ENCODE measurements at places on chromosomes 11 and 22.

DNA sequence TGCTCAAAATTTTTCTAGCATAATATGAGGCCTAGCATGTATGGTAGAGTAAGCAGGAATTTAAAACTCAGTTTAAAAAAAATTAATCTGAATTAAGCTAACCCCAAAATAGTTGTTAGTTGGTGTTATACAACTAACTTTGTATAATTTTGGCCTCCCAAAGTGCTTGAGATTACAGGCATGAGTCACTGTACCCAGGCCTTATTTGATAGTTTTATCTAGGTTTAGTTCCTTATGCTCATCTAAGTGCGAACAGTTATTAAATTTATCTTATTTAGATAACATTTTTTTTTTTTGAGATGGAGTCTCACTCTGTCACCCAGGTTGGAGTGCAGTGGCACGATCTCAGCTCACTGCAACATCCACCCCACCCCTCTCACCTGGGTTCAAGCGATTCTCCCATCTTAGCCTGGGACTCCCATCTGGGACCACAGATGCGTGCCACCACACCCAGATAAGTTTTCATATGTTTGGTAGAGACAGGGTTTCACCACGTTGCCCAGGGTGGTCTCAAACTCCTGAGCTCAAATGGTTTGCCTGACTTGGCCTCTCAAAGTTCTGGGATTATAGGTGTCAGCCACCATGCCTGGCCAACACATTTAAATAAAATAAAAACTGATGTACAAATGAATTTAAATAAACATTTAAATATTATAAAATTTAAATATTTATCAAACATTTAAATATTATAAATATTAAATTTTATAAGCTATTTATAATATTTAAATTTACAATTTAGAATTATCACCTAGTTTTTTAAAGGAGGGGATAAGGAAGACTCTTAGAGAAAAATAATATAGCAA is 7.5 kb downstream of the IL18 start:
- DNase-seq = no peak

GRCh38 chr11:96424693-96425092 is 34.9 kb downstream of the JRKL start:
- no peak for DNase-seq

DNA sequence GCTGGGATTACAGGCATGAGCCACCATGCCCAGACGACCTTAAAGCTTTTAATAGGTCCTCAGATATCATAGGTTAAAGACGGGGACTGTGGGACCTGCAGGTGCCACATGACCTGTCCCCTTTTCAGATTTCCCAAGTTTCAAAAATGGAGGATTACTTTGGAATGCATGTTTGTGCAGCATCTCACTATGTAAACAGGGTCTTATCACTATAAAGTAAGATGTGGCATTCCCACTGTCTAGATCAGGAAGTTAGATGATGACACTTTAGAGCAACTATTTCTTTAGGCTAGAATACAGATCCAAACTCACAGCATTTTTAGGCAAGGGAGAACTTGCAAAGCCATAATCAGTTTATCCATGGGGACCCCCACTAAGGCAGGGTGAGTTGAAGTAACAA is 92.8 kb downstream of the USP35 start:
- DNase-seq = no peak

- DNase-seq = no peak
Observed at GRCh38 chr22:18029686-18030267, 5.4 kb upstream of the MICAL3 start.

GRCh38 chr11:96551136-96551535 is 161.3 kb downstream of the JRKL start:
- DNase-seq = no peak

DNA sequence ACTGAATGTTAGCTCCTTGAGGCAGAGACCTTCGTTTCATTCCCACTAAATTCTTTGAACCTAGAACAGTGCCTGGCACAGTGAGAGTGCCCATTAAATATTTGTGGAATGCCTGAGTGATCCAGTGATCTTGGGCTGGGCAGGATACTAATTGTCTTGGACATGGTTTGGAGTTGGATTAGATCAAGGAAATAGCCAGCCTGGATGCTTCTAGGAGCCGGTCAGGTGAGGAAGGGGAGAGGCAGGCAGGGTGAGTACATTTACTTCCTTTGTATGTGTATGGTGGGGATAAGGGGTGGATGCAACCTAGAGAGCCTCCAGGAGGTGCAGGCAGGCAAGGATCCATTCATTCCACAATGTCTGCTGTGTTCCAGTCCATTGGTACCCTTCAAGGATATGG is 3.6 kb downstream of the SREBF2 start:
- no peak for DNase-seq

DNA sequence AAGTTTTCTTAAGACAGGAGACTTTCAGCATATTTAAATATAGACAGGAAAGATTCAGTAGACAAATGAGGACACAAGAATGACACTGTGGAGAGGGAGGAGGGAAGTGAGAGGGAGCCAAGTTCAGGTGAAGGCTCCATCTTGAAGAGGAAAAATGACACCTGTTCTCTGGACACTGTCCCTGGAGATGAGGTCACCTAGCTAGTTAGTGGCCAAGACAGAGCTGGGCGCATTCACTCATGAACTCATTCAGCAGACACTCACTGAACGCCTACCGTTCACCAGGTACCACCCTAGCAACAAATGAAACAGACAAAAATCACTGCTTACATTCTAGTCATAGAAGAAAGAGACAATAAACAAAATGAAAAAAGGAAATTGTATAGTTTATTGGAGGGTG is 103.3 kb upstream of the PARVA start:
- DNase-seq = no peak

GRCh38 chr11:41398175-41398574 is 61.3 kb downstream of the LRRC4C start:
- no peak for DNase-seq

DNA sequence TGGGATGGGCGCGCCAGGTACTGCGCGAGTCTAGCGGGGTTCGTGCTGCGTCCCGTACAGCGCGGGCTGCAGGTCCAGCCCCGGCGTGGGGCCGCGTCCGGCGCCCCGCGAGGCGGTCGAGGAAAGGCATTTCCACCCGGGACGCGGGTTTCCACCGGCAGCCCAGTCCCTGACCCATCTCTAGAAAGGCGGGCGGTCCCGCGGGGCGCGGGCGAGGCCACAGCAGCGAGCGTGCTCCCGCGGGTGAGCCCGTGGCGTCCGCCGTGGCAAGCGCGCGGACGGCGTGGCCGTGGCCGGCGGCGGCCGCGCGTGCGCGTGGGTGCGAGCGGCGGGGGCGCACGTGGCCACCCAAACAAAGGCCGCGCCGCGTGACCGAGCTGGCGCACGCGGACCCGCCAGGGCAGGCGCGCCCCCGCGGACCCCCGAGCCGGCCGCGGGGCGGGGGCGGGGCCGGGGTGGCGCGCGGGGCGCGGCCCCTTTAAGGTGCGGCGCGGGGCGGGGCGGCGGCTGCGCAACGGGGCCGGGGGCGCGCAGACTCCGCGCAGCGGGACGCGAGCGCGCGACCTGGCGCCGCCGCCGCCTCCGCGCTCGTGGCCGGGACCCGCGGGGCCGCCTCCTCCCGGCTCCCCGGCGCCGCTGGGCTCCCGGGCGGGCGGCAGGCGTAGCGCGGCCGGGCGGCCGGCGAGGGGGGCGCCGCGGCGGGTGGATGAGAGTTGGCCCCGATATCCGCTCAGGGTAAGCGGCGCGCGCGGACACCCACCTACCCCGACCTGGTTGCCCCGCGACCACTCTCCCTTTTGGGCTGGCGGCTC is 39.3 kb upstream of the CELSR1 start:
- no peak for DNase-seq

DNA sequence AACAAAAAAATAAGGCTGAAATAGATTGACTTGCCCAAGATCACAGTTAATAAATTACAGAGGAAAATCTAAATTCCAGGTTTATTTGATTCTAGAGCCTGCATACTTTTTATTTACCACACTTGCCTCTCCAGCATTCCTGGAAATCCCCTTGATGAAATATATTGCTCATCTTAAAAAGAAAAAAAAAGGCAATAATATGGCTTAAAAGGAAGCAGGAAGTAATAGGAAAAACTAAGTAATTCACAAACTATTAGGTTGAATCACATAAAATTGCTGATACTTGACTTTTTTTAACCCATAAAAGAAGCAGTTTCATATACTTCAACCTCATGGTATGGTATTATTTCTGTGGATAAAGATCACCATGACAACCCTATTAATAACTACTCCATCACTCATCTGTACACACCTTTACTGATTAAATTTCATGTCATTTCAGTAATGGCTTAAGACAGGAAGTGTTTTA is 52.9 kb downstream of the COPB1 start:
- DNase-seq = no peak

DNA sequence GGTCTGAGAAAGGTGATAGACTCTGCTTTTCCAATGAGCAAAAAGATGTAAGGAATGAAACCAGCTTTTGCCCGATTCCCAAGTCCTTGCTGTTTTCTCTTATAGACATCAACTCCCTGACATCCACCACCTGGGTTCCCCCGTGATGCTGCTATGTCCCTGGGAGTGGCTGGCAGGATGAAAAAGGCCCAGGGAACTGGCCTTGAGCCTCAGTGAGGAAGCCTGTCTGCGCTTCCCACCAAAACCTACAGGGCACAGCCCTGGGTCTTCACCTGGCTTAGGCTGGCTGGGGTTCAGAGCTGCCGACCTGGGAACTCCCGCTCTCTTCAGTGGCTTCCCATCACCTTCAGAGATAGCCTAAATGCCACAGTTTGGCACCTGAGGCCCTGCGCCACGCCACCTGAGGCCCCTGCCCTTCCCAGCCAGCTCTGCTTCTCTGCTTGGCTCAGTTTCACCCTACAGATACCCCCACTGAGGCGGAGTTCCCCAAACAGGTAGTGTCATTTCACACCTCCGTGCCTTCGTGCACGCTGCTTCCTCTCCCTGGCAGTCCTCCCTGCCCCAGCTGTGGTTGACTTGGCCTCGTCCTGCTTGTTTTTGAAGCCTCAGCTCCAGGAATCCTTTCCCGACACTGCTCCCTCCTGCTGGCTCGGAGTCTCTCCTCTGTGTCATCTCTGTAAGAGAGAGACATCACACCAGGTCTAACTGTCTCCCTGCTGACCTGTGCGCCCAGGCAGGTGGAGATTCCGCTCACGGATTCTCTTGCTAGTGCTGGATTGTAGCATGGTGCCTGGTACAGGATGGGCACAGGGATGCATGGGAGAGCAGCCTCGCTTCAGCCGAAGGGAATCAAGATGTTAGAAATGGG is 10.7 kb downstream of the SLC37A2 start:
- DNase-seq = no peak

DNA sequence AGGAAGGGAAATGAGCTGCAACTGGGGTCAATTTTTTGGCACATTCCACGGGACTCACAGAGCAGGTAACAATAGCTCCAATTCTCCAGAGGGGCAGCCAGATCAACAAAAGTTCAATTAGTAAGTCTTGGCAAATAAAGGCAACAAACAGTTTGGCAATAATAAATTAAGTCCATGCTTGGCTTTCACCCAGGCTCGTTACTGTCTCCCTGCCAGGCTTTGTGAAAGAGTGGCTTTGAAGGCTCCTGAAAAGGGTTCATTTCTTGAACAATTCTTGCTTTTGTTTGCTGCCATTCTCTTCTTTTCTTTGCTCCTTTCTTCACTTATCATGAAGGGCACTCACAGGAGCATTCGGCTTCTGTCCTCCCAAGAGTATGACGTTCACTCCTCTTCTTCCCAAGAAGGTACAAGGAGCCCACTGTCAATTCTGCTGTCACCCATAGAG is 123.3 kb downstream of the APIP start:
- DNase-seq = peak; percentile 17

- DNase-seq = no peak
Observed at GRCh38 chr22:46665151-46665695, 45.0 kb downstream of the GRAMD4 start.

- no peak for DNase-seq
Observed at GRCh38 chr11:85316967-85317366, 310.2 kb downstream of the DLG2 start.

DNA sequence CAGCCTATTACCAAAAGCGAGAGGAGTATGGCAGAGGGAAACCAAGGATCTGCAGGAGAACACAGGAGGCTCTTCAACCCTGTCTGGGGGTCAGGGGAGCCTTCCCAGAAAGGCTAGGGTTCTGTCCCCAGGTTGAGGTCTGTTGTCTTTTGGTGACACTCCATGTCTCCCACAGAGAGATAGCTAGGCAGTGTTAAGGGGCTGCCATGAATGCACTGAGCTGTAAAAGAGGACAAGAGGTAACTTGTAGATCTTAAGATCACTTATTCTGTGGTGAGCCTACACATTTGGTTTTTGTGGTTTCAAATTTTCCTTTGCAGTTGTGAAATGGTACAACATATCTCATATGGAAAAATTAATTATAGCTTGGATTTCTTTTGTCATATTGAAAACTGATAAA is 6.0 kb upstream of the ACER3 start:
- DNase-seq = no peak

DNA sequence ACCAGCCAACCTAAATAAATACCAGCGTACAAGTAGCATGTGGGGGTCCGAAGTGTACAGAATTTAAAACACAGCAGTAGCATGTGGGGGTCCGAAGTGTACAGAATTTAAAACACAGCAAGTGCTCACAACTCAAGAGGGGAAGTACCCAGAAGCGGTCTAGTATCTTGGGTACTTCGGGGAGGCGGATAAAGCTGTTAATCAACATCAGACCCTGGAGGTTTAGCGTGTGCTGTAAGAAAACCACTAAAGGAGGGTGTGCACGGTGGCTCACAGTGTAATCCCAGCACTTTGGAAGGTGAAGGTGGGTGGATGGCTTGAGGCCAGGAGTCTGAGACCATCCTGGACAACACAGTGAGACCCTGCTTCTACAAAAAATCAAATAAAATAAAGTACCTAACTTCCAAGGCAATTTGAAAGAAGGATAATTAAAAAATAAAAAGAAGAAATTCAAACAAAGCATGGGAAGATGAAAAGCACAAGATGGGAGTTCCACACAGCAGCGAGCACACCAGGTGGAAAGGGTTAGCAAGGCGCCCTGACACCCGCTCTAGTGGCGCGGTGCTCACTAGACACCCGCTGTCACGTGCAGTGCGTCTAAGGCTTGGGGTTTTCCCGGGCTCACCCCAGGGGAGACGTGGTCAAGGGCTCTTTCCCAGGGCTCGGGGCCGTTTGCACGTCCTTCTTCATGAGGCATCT is 35.0 kb upstream of the MOB2 start:
- no peak for DNase-seq

DNA sequence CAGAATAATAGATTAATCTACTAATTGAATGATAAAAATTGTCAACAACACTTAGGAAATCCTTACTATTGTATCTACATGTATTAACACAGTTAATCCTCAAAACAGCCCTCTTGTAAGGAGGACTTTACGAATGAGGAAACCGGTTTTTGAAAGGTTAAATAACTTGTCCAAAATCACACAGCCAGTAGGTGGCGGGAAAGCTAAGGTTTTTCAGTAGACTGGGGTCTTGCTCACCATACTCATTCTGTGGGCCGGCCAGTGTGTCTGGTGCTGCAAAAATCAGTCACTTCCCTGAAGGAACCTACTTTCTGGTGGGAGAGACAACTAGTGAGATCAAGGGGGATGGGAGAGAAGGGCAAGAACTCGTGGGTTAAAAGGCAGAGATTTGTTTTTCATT is 3.8 kb downstream of the DCPS start:
- no peak for DNase-seq

DNA sequence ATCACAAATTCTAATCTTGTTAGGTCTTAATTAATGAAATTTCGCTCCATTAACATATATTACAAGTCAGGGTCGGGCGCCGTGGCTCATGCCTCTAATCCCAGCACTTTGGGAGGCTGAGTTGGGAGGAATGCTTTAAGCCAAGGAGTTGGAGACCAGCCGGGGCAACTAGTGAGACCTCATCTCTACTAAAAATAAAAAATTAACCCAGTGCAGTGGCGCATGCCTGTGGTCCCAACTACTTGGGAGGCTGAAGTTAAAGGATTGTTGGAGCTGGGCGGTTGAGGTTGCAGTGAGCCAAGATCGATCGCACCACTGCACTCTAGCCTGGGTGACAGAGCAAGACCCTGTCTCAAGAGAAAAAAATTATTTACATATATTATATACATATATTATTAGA is 1.9 kb downstream of the TMA7B start:
- no peak for DNase-seq

Data from gastrocnemius medialis (tissue), 4 donors.